ENCODE measurements at places on chromosomes 7 and 10. TPM values are rescaled to one million over a fixed set of nuclear protein-coding genes. Genes with fewer than 3 reads are reported as not detected.

Gene VSTM4
- 21.0 TPM for total RNA-seq

Gene PON1
- total RNA-seq: not detected

Gene TUBB8
- total RNA-seq: not detected

Gene KIAA1217
- total RNA-seq: 32.6 TPM

Gene TRIM74
- total RNA-seq: 0.41 TPM

Gene MAGI2
- 8.7 TPM for total RNA-seq

Gene SCART1
- 0.27 TPM for total RNA-seq

Gene LOXL4
- total RNA-seq: 0.94 TPM

Gene SMARCD3
- 95.5 TPM for total RNA-seq

Gene ELFN1
- total RNA-seq: 6.0 TPM

Gene SEMA3D
- total RNA-seq: 1.1 TPM

Gene ZNF365
- 3.7 TPM for total RNA-seq

Gene SPDYE5
- not detected for total RNA-seq

Gene AOC1
- 0.21 TPM for total RNA-seq

Gene H2BK1
- not detected for total RNA-seq

Gene CRHR2
- 0.16 TPM for total RNA-seq

Gene UBTD1
- 23.7 TPM for total RNA-seq

Gene NUPR2
- not detected for total RNA-seq

Gene MCM10
- 1.3 TPM for total RNA-seq

Gene IRF5
- 5.6 TPM for total RNA-seq

Gene DNAH11
- total RNA-seq: 2.9 TPM
